ENCODE measurements at places on chromosomes 5 and 9.

DNA sequence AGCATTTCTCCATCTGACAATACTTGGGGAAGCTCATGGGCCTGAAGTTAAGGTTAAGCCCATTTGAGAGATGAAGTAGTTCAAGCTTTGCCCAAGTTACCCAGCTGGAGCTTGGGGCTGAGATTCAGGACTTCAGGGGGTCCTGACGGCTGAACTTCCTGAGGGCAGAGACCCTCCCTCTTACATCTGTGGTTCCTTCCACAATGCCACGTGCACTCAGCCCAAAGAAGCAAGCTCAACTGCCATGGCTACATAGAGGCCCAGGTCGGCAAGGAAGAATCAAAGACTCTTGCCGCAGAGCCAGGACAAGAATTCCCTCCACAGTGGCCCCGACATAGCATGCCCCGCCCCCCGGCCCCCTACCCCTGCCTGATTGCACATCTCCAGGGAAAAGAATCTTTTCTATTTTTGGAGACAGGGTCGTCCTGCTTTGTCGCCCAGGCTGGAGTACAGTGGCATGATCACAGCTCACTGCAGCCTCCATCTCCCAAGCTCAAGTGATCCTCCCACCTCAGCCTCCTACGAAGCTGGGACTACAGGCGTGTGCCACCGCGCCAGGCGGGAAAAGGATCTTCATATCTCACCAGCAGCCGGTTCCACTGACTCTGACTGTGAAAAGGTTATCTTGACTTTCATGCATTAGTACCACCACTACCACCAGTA lies 9.2 kb downstream of the PHF19 start:
- no peak for DNase-seq

GRCh38 chr5:30890377-30890776 lies 303.1 kb upstream of the CDH6 start:
- no peak for DNase-seq

DNA sequence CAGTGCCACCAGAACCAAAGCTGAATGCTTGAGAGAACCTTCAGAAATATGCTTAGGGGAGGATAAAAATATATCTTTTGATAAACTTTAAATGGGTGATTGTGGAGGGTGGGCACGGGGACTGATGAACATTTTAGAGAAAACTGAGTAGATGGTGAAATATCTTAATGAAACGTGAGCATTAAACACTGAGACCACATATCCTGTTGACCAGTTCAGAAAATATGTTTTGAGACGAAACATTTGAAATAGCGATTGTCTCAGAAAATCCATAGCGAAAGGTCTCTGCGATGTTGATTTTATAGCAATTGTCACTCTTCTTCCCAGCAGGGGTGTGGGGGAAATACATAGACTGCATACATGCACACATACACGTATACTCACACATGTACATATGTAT lies 231.0 kb downstream of the ESM1 start:
- DNase-seq: no peak

- no peak for DNase-seq
These were observed 70.7 kb downstream of the CETN3 start for GRCh38 chr5:90338712-90339372.

DNA sequence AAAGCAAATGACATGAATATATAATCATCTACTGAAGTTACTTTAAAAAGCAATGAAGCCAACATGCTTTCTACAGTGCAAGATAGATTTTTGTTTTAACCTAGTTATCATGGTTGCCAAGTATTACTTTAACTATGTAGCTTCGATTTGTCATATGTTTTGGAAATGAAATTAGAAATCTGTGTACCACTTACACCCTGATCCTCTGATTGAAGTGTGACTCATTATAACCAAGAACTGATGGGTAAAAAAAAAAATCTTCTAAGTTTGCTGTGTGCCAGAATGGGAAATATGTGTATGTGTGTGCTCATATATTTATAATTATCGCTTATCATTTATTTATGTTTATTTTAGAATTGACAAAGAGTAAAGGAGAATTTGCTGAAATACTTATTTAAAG lies 9.1 kb upstream of the CDC42SE2 start:
- DNase-seq: no peak

- no peak for DNase-seq
These were observed 22.3 kb downstream of the FAM78A start for GRCh38 chr9:131253891-131254491.

DNA sequence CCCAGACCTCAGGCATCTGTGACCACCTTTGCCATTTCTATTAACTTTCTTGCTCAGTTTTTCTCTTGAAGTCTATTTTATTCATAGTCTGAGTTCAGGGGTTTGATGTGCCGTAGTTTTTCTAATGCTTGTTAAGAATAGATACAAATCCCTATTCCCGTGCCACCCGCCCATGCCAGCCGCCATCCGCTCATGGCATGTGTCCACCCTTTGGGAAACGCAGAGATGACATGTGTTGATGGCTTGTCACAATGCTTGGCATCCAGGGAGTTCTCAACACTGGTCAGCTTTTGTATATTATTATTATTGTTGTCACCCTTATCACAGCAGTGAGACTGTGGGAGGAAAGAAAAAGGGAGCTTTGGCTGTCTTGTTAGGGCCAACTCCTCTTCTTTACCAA lies 17.3 kb upstream of the ANGPTL2 start:
- DNase-seq: no peak

GRCh38 chr5:58266402-58266801 lies 193.5 kb downstream of the PLK2 start:
- no peak for DNase-seq

- no peak for DNase-seq
These were observed 296.8 kb downstream of the SMARCA2 start for GRCh38 chr9:2311920-2312319.

Measured in anterior cingulate cortex (tissue), 58 donors.